ENCODE measurements at places on chromosomes 3 and 15.

DNA sequence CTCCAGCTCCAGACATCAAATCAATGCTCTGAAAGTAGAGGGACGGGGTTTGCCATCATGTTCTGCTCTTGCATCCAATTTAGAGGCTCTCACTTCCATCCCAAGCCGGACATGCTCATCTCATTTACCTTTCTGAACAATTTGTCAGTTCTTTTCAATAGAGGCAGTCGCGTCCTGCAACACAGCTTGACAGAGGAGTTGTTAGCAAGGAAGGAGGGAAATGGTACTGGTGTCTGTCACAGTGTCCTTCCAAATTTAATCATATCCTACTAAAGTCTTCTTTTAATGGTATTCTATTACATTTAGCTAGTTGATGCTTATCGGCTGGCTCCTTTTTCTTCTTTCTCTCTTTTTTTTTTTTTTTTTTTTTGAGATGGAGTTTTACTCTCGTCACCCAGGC lies 45.6 kb downstream of the HHLA2 start:
- DNase-seq = no peak

DNA sequence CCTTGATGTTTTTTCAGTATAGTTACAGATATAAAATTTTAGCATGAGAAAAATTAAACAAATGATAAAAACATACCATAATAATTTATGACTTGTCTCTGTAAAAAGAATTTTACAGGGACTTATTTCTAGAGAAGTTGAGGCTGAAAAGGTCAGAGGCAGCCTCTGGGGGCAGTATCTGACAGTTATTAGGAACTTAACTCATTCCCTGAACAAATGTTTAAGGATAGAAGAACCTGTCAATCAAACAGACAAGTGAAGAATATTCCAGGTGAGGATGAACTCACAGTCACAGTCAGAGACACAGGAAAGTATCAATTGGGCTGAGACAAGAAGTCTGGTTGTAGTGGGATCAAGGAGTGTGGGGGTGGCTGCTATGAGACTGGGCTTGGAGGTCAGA lies 7.3 kb downstream of the MYLK start:
- DNase-seq = no peak

DNA sequence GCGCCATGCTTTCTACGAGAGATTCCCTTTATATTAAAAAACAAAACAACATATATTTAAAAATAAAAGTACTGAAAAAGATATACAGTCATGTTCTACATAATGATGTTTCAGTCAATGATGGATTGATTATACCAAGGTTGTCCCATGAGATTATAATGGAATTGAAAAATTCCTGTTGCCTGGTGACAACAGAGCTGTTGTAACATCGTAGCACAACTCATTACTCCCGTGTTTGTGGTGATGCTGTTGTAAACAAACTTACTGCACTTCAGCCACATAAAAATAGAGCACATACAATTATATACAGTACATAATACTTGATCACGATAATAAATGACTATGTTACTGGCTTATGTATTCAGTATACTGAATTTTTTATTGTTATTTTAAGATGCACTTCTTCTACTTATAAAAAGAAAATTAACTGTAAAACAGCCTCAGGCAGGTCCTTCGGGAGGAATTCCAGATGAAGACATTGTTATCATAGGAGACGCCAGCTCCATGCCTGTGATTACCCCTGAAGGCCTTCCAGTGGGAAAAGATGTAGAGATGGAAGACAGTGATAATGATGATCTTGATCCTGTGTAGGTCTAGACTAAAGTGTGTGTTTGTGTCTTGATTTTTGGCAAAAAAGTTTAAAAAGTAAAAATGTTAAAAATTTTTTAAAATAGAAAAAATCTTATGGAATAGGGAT lies 11.7 kb downstream of the CCR1 start:
- DNase-seq = no peak

- DNase-seq = no peak
These were observed 38.0 kb downstream of the CADPS start for GRCh38 chr3:62837145-62837787.

- peak; percentile 5 for DNase-seq
These were observed 1.4 kb upstream of the NECTIN3 start for GRCh38 chr3:111069974-111070771.

- no peak for DNase-seq
These were observed 413.8 kb upstream of the CCDC54 start for GRCh38 chr3:106963442-106963841.

DNA sequence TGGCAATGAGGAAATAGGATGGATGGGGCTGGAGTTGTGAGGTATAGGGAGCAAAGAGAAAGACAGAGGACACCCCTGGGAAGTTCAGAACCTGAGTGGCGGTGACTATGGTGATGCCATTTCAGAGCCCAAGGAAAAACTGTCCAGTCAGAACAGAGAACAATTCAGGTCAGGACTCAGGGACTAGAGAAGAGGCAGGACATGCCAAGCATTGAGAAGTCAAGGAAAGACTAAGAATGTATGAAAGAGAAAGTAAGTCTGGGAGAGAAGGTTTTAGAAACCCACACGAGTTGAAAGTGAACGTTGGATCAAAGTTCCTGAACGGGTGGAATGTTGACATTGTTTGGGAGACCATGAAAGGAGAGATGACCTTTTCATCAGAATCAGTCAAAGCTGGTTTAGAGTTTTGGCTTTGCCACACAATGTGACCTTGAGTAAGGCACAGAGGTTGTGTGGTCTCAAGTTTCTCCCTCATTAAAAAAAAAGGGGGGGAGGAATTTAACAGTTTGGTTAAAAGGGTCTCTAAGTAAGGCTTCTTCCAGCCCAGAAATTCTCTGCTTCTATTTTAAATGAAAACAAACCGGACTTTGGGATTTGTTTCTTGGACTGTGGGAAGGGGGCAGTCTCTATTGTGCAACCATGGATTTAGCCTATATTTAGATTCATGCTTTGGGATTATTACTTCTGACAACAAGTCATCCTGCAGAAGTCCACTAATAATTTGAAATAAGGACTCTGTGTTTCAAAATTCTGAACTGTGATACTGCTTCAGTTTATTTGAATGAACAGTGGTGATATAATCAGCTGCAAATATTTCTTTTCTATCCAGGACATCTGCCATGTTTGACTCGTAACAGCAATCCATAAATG lies 315.9 kb upstream of the TBL1XR1 start:
- no peak for DNase-seq

GRCh38 chr3:120144267-120144666 lies 50.0 kb upstream of the GSK3B start:
- DNase-seq = no peak

- DNase-seq = no peak
These were observed 55.0 kb upstream of the RPL32 start for GRCh38 chr3:12896063-12896985.

DNA sequence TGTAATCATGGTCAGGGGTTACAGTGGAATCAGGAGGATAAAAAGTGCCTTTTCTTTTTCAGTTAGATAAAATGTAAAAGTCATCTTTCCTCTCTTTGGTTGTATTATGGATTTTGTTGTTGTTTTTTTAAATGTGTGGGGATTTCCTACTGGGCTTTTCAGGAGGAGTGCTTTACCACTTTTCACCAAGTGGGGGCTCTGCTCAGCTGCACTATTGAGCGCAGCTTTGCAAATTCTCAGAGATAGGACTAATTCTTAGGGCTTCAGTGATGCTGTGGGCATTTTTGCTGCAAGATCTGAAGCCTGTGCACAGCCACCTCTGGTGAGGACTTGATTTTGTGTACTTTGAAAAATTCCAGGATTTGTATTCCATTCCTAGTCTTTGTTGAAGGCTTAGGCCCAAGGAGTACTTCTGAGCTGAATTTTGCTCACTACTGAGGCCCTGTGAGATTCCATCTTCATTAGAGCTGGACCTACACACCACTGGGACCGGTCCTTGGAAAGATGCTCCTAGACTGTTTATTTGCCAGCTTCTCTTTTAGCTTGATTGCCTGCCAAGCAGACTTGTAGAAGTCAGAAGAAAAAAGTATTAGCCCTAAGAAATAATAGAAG lies 7.5 kb downstream of the GNB5 start:
- DNase-seq = peak; percentile 28

- no peak for DNase-seq
These were observed 68.5 kb upstream of the PTX3 start for GRCh38 chr3:157368171-157368570.

GRCh38 chr15:72592676-72593075 lies 61.8 kb upstream of the GOLGA6B start:
- no peak for DNase-seq

DNA sequence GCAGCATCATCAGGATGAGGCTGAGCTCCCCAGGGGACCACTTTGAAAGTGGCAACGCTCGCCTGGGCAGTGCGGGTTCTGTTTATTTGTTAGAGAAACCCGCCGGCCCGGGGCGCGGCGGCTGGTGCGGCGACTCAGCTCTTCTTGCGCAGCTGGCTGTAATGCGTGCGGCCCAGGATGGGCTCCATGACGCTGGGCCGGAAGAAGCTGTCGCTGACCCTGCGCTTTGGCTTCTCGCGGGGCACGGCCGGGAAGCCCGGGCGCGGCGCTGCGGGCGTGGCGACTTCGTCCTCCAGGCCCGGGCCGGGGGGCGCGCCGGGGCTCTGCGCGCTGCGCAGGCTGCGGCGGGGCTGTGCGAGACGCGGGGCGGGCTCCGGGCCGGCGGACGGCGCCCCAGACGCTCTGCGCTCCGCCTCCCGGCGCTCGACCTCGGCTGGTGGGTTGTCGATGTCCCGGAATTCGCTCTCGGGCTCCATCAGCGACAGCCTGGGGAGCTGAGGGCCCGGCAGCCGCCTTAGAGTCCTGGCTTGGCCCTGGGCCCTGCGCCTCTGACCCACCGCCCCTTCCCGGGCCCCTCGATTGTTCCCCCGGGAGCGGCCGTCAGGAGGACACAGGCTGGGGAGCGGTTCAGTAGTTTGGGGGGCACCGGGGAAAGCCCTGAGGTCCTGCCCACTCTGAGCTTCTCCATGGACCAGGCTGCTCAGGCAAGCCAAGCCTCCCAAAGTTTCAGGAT lies 10.3 kb upstream of the KIF7 start:
- DNase-seq = no peak

DNA sequence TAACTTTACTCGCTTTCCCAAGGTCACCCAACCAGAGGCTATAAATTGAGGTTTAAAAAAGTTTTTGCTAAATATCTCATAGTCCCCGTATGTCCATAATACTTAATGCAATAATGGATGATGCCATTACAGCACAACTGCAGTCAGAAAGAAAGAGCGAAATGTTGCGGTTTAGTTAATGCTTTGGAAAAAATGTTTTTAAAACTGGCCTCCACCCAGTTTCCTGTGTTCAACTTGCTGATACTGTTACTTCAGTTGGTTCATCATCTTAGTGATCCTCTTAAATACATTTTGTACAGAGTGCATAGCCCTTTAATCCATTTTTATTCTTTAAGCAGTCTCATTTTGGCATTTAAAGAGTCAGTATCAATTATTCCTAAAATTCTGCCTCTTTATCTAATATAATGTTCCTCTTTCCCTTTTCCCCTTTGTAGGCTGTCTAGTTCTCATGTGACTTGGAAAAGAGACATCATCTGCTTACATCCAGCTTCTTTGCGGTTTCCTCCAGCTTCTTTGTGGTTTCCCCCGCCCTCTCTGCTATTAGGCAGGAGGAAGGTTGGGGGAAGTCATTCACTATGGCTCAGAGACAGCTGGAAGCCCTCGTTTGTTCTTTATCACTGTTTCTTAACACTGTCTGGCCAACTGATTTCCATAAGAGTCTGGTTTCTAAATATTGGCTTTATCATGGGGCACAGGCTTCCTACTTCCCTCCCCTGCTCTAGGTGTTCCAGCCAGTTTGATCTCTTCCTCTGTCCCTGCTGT lies 154.3 kb downstream of the GOLIM4 start:
- no peak for DNase-seq

DNA sequence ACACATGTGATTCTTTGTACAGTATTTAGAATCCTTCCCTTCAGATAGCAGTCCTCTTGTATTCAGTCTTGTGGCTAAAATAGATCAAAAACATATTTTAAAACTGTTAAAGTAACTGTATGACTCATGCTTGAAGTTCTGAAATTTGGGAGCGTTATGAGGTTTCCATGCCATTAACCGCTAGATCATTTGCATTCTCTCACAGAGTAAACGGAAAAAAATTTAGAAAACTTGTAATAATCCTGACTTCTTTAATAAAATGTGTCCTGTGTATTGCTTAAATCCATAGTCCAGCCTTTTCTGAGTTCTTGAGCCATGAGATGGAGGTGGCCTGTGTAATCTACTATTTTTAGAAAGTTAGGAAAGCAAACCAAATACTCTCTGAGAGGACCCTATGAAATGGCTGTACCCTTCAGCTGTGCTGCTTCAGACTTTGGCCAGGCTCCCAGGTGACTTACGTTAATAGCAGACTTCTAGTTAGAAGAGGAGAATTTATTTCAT lies 33.8 kb downstream of the MBNL1 start:
- no peak for DNase-seq

DNA sequence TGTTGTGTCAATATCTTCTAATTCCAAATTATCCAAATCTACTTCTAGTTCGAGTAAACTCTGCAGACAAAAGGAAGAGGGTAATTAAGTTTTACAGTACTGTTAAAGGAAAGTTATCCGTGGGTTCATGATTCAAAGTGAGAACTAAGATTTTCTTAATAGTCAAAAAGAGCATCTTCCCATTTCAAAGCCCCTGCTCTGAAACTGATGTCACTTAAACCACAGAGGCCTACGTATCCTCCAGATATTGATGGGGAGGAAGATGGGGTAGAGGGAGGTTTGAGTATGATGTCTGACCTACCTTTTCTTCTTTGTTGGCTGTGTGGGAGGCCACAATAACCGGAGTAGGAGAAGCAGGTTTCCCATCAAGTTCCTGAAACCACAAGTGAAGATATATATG lies 14.1 kb downstream of the MRPS22 start:
- DNase-seq = peak; percentile 22

DNA sequence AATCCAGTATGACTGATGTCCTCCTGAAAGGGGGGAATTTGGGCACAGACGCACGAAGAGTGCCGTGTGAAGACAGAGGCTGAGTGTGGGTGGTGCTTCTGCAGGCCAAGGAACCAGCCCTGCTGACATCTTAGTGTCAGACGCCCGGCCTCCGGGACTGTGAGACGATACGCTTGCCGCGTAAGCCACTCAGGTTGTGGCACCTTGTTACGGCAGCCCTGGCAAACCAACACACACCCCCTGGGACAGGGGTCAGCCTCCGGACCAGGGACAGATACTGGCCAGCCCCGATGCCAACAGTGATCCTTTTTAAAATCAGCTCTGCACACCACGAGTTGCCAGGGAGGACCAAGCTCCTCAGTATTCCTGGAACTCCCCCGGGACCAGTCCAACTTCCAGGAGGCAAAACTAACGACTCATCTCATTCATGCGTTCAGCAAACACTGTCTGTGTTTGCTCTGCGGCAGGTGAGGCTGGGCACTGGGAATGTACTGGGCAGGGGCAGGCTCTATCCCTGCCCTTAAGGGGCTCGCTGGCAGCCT lies 21.2 kb upstream of the PIGZ start:
- DNase-seq = no peak

- no peak for DNase-seq
These were observed 115.0 kb upstream of the TPRG1 start for GRCh38 chr3:189056646-189057335.
